Naive thymus-derived CD8-positive, alpha-beta T cell (primary cell): ENCODE measurements at places on chromosomes 6 and 20. TPM values are rescaled to one million over a fixed set of nuclear protein-coding genes. Genes with fewer than 3 reads are reported as not detected.
A peak's percentile ranks its signal among the peaks of the same experiment; 100 is the strongest.

- no peaks in the 10 kb centered on the region for H3K27me3 ChIP-seq
- H3K27ac ChIP-seq, result peak overlapping the region; percentile 94
- DNase-seq, result no peak
- H3K4me1 ChIP-seq, result peaks cover 84% of the 10 kb centered on the region
- H3K4me3 ChIP-seq, result peak overlapping the region; percentile 48
Observed at GRCh38 chr6:111747829-111748228, 125.4 kb downstream of the FYN start.

The PROKR2 gene
- total RNA-seq, result not detected

- no peak overlapping the region for H3K4me3 ChIP-seq
- no peak overlapping the region for H3K27ac ChIP-seq
- H3K36me3 ChIP-seq, result no peaks in the 10 kb centered on the region
- peaks cover 8% of the 10 kb centered on the region for H3K27me3 ChIP-seq
Observed at GRCh38 chr6:168314948-168315347, 4.6 kb downstream of the DACT2 start.

GRCh38 chr20:38046572-38046971 lies 13.0 kb downstream of the RPRD1B start:
- no peak for DNase-seq
- peaks cover 33% of the 10 kb centered on the region for H3K4me1 ChIP-seq
- no peak overlapping the region for H3K4me3 ChIP-seq
- no peak overlapping the region for H3K27ac ChIP-seq
- H3K27me3 ChIP-seq, result no peaks in the 10 kb centered on the region

DNA sequence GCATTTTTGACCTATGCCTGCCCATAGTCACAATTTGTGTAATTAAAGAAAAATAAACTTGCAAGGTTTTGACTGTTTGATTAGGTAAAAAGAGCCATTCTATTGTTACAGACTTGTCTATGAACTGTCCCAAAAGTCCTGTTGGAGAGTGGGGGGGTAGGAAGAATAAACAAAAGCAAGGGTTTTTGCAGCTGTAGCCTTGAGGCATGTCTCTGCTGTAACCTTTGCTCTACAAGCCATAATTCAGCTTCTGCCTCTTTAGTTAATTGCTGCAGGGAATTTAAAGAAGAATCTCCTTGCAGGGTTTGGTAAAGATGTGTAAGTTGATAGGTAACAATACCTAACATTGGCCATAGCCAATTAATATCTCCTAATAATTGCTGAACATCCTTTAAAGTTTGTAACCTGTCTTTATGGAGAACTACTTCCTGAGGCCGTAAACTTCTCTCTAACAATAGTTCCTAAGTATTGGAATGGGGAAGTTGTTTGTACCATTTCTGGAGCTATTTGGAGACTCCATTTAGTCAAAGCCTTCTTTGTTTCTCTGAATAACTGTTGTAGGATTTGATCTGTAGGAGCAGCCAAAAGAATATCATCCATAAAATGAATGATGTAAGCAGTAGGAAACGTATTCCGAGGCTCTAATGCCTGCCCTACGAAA lies 7.9 kb upstream of the ABHD12 start:
- H3K4me3 ChIP-seq, result no peak overlapping the region
- H3K27ac ChIP-seq, result no peak overlapping the region
- H3K27me3 ChIP-seq, result no peaks in the 10 kb centered on the region
- no peak for DNase-seq
